Stimulated activated CD4-positive, alpha-beta T cell treated with anti-CD3 and anti-CD28 coated beads, Interleukin-1b, Interleukin-23, amount 100 ng/mL, for 1 hour (primary cell): ENCODE measurements at places on chromosomes 13 and 19.

GRCh38 chr13:28527629-28528028 is 32.7 kb upstream of the FLT1 start:
- DNase-seq = no peak

- no peak for DNase-seq
Measured at GRCh38 chr13:77001540-77001939, 9.7 kb downstream of the CLN5 start.

GRCh38 chr13:111210544-111211469 is 95.7 kb downstream of the ARHGEF7 start:
- DNase-seq = no peak

DNA sequence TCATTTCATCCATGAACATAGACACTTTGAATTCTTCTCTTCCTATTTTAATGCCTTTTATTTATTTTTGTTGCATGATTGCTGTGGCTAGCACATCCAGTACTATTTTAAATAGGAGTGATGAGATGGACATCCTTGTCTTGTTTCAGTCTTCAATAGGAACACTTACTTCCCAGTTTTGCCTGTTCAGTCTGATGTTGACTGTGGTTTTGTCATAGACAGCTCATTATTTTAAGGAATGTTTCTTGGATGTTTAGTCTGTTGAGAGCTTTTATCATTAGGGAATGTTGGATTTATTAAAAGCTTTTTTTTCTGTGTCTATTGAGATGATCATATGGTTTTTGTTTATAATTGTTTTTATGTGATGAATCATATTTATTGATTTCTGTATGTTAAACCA is 586.6 kb downstream of the SLITRK1 start:
- no peak for DNase-seq

DNA sequence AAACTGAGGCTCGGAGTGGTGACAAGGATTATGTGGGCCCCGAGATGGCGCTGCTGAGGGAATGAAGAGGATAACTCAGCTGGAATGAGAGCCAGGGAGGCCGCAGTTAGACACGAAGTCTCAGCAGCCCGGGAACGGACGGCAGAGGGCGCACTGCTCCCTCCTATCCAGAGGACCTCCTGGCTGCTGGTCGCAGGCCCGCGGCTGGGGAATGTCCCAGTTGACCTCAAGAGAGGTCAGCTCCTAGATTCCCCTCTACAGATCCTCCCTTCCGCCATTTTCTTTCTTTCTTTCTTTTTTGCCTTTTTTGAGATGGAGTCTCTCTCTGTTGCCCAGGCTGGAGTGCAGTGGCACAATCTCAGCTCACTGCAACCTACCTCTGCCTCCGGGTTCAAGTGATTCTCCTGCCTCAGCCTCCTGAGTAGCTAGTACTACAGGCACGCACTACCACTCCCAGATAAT is 24.1 kb upstream of the ASPDH start:
- DNase-seq = peak; percentile 46

GRCh38 chr13:76929320-76929719 is 19.0 kb upstream of the ACOD1 start:
- DNase-seq = no peak

DNA sequence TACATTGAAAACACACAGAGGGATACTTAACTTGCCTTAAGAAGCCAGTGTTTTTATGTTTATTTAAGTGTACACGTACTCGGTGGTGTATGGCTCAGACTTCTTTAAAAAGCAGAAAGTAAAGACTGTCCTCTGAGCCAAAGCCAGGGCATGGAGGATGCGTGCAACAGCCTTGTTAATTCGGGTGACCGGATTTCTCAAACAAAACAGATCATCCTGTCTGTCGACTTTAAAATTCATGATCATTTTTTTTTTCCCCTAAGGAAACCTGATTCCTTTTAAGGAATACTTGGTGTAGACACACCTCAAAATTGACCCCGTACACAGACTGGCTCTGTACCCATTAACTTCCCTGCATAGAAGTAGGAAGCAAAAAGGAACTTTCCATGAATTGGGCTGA is 124.7 kb upstream of the RNF113B start:
- no peak for DNase-seq

- no peak for DNase-seq
Measured at GRCh38 chr19:3837922-3838321, 30.9 kb downstream of the ZFR2 start.

DNA sequence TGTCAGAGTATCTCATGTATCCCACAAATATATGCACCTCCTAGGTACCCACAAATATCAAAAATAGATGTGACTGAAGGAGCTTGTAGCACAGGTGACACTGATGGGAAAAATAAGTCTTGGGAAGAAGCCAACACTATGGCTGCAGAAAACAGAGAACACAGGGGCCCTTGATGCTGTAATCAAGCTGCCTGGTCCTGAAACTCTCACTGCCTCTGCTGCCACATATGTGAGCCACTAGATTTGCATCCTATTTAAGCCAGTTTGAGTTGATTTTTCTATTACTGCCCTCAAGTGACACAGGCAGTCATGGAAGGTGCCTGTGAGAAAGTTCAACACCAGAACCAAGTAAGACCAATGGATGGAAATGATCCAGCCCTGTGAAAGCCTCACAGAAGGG is 720.8 kb downstream of the UQCRFS1 start:
- DNase-seq = no peak

DNA sequence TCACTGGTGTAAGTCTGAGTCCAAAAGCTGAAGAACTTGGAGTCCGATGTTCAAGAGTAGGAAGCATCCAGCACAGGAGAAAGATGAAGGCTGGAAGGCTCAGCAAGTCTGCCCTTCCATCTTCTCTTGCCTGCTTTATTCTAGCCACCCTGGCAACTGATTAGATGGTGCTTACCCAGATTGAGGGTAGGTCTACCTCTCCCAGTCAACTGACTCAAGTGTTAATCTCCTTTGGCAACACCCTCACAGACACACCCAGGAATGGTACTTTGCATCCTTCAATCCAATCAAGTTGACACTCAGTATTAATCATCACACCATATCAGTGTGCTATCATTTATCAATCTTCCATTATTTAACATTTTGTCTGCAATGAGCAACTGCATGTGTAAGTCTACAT is 223.5 kb downstream of the GPC5 start:
- DNase-seq = no peak

GRCh38 chr13:26095846-26096610 is 44.2 kb upstream of the SHISA2 start:
- no peak for DNase-seq

DNA sequence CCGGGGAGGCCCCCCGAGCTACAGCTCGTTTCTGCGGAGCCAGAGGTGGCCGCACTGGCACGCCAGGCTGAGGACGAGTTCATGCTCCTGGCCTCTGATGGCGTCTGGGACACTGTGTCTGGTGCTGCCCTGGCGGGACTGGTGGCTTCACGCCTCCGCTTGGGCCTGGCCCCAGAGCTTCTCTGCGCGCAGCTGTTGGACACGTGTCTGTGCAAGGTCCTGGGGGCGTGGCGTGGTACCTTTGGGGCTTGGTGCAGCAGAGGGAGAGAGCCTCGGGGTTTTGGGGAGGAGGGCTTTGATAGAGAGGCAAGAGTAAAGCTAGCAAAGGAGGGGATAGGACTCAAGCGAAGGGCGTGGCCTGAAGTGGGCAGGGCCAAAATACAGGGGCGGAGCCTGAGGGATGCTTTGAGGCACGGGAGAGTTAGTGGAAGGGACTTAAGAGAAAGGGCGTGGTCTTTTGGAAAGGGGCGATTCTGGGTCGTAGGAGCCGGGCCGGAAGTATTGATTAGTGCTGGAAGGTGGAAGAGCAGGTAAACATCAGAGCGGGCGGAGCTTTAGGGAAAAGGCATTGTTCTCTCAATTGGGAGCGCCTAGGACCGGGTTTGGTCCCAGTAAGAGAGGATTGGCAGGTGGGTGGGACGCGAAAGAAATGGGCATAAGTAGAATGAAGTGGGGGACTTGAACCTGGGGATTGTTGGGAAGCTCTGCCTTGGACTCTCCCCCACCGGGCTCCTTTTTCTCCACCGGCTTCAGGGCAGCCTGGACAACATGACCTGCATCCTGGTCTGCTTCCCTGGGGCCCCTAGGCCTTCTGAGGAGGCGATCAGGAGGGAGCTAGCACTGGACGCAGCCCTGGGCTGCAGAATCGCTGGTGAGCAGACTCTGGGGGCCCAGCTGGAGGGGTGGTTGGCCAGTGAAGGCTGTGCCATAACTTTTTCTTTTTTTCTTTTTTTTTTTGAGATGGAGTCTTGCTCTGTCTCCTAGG is 1.2 kb downstream of the PPM1N start:
- DNase-seq = peak; percentile 51

DNA sequence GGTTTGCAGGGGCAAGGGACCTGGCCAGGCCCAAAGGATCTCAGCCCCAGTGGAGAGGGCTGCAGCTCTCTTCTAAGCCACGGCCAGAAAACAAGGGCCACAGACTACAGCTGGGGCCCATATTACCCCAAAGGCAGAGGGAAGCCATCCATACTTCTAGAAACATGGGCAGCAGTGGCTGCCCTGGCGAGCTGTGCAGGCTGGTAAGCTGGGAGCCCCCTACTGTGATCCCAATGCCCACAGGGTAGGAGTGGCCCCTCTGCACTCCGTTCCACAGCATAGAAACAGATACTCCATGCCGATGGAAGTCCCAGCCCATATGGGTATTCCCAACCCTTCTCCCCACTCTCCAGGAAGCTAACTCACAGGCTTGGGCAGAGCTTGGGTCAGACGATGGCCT is 25.1 kb downstream of the VSTM2B start:
- DNase-seq = no peak

DNA sequence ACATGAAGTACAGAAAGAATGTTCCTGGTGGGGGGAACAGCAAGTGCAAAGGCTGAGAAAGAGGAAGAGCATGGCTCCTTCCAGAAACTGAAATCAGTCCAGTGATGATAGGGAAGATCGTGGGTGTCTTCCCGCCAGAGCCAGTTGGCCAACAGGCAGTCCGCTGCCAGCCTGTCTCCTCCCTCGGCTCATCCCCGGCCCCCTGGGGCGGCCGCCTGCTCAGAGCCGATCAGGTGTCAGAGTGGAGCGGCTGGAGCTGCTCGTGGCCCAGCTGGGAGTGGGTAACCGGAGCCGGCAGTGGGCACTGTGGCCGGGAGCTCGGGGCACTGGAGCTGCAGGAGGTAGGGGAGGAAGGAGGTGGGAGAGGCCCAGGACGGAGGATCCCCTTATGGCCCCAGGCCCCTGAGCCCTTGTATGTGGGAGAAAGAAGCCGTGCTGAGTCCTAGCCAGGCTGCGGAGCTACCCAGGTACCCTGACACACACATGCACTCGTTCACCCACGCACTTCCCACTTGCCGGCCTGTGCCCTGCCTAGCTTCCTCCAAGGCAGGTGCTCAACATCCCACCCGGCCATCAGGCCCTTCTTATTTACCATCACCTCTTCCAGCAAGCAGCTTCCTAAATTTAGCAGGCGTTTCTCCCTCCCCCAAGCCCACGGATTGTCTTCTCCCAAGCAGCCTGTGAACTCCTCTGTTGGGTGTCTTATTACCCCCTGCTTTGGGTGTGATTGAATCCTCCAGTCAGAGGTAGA is 1.7 kb downstream of the ANKRD24 start:
- DNase-seq = no peak

DNA sequence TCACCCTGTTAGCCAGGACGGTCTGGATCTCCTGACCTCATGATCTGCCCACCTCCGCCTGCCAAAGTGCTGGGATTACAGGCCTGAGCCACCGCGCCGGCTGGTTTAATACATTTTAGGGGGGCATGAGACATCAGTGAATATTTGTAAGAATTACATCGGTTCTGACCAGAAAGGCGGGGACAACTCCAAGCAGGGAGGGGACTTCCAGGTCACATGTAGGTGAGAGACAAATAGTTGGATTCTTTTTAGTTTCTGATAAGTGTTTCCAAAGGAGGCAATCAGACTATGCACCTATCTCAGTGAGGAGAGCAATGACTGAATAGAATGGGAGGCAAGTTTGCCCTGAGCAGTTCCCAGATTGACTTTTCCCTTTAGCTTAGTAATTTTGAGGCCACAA is 3.7 kb upstream of the ZNF552 start:
- DNase-seq = no peak
